ENCODE measurements at places on chromosomes 16 and 17.

DNA sequence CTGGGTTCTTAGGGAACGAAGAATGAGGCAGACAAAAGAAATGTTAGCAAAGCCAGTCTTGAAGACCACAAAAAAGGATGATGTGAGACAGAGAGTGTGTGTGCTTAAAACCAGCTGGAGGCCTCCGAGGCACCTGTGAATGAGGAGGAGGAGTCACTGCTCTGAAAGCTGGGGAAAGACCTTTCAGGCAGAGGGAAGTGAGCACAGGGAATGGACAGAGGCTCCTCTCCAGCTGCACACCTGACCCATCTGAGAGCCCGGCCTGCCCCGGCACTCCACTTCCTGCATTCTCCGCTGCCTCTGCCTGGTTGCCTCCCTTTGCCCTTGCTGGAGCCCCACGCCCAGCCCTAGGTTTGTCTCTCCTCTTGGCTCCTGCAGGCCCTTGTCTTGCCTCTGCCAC lies 55.2 kb upstream of the SREBF1 start:
- DNase-seq: no peak

DNA sequence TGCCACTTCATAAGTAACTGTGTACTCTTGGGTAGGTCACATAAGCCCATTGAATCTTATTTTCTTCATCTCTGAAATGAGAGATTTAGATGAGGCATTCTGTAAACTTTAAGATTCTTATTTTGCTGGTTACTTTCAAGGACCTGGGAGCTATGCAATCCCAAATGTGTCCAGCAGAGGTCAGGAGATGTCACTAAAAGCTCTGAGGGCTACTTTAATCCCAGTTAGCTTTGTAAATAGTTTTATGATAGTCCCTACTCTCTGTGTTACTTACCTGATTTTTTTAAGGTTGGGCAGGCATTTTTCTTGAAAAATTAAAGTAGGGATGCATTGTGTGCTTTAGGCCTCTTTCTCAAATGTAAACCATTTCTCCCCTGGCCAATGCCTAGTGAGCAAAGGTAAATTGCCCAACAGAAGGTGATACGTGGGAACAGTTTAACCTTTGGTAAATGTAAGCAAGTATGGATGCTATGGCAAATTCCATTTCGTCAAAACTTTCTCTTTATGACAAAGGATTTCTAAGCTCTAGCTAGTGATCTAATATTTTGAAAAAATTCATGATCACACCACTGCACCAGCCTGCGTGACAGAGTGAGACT lies 57.1 kb upstream of the WSB1 start:
- DNase-seq: peak; percentile 59

GRCh38 chr17:38653230-38653629 lies 21.5 kb downstream of the EPOP start:
- no peak for DNase-seq

DNA sequence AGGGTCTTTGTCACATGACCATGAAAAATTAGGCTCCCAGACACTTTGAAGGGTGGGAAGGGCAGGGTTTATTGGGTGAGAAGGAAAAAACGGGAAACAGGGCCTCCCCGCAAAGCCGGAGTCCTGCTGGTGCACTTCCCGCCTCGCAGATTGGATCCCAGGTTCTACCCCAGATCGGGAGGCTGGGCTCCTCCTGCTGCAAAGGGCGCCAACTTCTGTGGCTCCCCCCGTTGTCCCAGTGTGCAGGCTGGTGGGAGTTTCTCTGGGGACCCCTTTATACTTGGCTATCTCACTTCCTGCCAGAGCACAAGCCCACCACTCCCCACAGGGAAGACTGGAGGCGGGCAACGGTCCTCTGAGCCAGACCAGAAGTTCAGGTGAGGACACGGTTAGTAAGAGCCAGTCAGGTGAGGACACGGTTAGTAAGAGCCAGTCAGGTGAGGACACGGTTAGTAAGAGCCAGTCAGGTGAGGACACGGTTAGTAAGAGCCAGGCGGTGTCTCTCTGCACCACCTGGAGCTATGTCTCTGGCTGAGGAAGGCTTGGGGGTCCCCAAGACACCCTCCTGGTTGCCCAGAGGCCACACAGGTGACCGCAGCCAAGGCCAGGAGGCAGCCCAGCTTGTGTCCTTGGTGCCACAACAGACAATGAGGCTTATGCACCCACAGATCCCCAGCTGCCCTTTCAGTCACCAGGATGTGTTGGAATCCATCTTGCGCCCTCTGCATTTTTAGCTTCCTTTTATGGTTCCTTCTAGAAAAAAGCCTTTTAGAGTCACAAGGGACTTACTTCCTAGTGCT lies 48.1 kb upstream of the CHMP6 start:
- no peak for DNase-seq

- no peak for DNase-seq
Measured at GRCh38 chr17:12122075-12122474, 101.4 kb downstream of the MAP2K4 start.

DNA sequence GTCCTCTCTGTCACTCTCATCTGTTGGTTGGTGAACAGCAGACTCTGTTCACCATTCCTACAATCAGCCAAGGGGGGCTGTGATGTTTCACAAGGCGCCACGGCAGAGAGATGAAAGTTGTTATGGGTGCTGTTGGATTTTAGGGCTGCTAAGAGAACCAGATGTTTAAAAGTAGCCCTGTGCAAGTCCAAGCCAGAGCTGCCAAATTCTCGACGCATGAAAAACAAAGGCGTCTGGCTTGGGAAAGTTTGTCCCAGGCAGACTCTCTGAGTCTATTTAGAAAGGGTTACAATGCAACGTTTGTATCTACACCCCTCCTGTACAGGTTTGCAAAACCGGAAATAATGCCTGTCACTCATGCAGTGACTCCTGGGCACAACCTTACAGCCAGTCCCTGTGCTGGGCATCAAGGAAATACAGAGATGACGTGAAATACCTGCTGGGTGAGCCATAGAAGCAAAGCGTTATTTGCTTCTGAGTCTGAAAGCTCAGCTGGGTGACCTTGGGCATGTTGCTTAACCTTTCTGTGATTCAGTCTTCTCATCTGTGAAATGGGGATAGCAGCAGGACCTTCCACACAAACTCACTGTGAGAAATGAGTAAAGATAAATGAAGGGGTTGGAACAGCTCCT lies 74.8 kb downstream of the XYLT1 start:
- no peak for DNase-seq

DNA sequence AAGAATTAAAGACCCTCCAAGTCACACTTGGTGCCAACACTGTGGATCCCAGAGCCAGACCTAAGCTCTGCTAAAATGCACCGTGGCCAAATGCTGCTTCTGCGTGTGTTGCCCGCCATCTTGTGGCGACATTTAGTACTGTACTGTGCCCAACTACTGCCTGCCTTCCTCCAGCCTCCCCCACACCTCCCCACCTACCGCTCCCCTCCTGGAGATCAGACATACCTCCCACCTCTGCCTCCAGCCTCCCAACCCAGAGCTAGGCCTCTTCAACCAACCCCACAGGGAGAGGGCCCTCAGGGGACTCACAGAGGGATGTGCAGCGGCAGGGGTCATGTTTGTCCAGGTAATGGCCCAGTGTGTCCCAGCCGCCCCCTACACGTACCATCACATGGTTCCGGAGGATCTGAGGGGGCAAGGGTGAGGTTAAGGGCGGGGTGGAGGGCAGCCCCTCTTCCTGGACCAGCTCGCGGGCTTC lies 5.5 kb downstream of the GAS2L2 start:
- DNase-seq: peak; percentile 55

GRCh38 chr16:50071075-50071671 lies 5.4 kb downstream of the HEATR3 start:
- DNase-seq: no peak

DNA sequence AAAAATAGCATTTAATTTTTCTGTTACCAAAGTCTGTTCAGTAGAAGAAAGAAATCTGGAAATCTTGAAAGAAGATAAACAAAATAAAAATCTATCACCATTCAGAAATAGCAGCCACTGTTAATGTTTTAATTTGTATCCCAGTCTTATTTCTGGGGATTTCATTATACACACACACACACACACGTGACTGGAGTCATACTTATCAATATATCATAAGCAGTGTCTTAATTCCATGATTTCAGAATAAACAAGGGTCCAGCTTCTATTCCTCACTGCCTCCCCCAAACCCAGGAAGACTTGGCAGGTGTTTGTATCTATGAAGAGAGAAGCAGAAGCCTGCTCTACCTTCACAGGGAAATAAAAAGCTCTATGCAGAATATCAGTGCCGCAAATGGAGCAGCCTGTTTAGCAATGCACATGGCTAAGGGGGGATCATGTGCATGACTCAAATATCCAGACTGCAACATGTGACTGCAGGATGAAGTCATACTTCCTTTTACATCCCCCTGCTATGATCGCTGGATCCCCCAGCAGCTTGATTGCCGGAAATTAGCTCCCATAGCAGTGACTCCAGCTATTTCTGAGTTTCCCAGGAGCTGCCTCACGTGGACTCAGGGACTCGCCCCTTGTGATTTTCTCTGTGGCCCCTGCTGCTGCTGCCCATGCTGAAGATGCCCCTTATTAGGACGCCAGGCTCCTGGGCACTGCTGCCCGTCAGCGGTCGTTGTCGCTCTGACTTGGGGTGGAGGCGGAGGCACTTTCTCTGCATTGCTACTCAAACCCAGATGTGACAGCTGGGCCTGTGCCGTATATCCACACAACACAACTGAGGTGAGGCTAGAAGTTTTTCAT lies 341.0 kb downstream of the CPPED1 start:
- DNase-seq: peak; percentile 33
